GM04504 (cell line): ENCODE measurements at places on chromosomes 2 and 18.
A peak's percentile ranks its signal among the peaks of the same experiment; 100 is the strongest.

GRCh38 chr2:174259981-174260380 is 11.6 kb upstream of the OLA1 start:
- peak; percentile 73 for DNase-seq

- DNase-seq, result no peak
Measured at GRCh38 chr2:227545990-227546389, 52.7 kb upstream of the SCYGR2 start.

- no peak for DNase-seq
Measured at GRCh38 chr2:149715005-149715592, 127.5 kb upstream of the MMADHC start.

- DNase-seq, result peak; percentile 89
Measured at GRCh38 chr2:47043142-47043890, 111.8 kb downstream of the STPG4 start.
